Stimulated activated CD8-positive, alpha-beta memory T cell treated with anti-CD3 and anti-CD28 coated beads, Interleukin-7, amount 100 ng/mL, for 1 hour (primary cell): ENCODE measurements at places on chromosomes 7 and 10.

GRCh38 chr7:75850235-75850634 is 28.6 kb upstream of the RHBDD2 start:
- DNase-seq, result no peak

- no peak for DNase-seq
These were observed 28.1 kb downstream of the ARL4A start for GRCh38 chr7:12715372-12716133.

- no peak for DNase-seq
These were observed 362.4 kb upstream of the ZNF32 start for GRCh38 chr10:44010873-44011602.

DNA sequence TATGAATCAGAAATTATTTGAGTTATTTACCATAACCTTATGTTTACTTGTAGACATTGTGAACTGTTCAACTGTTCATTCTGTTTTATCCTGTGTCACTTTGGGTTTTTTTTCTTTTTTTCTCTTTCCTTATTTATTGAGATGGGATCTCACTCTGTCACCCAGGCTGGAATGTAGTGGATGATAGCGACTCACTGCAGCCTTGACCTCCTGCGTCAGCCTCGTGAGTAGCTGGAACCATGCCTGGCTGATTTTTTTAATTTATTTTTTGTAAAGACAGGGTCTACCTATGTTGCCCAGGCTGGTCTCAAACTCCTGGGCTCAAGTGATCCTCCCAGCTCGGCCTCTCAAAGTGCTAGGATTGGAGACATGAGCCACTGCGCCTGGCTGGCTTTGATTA is 97.1 kb downstream of the CSTF2T start:
- no peak for DNase-seq

- no peak for DNase-seq
These were observed 6.2 kb downstream of the SFXN4 start for GRCh38 chr10:119159332-119159731.

DNA sequence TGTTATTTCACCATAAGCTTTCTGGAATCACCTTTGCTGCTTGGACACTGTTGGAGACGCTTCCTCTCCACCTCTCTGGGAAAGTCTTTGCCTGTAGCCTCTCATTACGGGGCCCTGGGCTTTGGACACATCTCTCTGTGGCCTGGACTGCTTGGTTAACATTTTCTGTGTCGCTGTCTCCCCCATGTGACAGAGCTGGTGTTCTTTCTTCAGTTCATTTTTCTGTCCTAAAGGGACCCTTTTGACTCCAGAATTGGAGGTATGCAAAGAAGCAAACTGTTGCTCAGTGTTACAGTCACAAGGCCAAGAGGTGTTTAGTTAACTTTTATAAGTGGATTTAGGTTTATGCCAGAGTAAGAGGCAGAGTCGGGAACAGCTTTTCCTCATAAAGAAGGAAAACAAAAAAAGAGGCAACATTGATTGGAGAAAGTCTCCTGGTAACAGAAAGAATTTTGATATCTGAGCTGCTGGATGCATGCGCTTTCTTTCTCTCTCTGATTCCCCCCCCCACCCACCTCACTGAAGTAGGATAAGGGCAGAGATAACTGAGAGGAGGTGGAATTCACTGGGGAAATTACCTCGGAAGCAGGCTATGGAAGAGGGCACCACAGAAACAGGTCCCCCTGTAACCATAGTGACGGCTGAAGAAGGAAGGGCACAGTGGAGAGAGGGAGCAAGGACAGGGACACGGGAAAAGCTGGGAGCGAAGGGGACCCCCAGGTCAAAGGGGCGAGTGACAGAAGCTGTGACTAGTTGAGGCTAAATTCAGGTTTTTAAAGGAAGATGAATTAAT is 57.8 kb downstream of the LGI1 start:
- DNase-seq, result no peak

- no peak for DNase-seq
These were observed 56.8 kb upstream of the WDR11 start for GRCh38 chr10:120794390-120794789.

GRCh38 chr7:45592230-45592991 is 18.2 kb downstream of the ADCY1 start:
- no peak for DNase-seq

- DNase-seq, result no peak
These were observed 520.0 kb downstream of the GLRX3 start for GRCh38 chr10:130656187-130656575.

DNA sequence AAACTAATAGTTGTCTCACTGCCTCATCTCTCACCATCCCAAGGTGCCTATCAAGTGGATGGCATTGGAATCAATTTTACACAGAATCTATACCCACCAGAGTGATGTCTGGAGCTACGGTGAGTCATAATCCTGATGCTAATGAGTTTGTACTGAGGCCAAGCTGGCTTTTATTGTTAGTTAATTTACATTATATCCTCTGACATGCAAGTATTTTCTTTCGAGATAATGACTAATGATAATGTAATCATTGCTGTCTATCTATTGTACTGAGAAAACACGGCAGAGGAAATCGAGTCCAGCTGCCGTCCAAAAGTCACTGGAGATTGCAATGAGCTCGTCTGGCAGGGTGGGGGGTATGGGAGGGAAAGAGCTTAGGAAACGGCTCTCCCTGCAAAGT is 172.4 kb upstream of the LANCL2 start:
- no peak for DNase-seq

GRCh38 chr7:8177109-8177933 is 84.6 kb downstream of the ICA1 start:
- no peak for DNase-seq
